ENCODE measurements at places on chromosomes 16 and 17. TPM values are rescaled to one million over a fixed set of nuclear protein-coding genes. Genes with fewer than 3 reads are reported as not detected.

The CCL17 gene
- polyA plus RNA-seq: not detected

The TNP2 gene
- not detected for polyA plus RNA-seq

The CACNG3 gene
- polyA plus RNA-seq: not detected

The CNTROB gene
- polyA plus RNA-seq: 23.5 TPM

The KCTD2 gene
- 16.0 TPM for polyA plus RNA-seq

The ABCC1 gene
- 14.2 TPM for polyA plus RNA-seq

The NPIPA7 gene
- 2.5 TPM for polyA plus RNA-seq

DNA sequence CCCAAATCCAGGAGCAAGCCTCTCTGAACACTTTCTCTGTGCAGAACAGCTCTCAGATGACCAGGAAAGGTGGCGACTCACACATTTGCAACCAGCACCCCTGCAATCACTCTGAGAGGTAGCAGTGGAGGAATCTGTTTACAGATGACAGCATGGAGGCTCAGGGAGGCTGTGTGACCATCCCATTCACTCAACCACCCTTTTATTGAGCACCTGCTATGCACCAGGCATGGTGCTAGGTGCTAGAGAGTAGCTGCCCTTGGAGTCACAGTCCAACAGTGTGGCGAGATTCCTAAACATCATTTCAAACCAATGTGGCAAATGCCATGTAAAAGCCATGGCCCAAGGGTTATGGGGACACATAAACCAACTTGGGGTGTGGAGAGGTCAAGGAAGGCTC, 1.5 kb upstream of the ITGB4 start:
- no peak for DNase-seq

DNA sequence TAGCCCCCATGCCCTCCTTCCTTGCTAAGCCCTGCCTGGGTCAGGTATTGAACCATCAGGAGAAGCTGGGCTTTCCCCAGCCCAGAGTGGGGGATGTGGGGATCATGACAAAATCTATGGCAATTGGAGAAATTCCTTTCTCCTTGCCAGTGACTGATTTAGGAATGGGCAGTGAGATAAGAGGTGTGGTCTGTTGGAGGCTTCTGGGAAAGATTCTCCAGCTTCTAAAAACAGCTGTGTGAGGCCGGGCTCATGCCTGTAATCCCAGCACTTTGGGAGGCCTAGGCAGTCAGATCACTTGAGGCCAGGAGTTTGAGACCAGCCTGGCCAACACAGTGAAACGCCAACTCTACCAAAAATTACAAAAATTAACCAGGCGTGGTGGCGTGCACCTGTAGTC, 69.1 kb downstream of the SRCIN1 start:
- DNase-seq: no peak

DNA sequence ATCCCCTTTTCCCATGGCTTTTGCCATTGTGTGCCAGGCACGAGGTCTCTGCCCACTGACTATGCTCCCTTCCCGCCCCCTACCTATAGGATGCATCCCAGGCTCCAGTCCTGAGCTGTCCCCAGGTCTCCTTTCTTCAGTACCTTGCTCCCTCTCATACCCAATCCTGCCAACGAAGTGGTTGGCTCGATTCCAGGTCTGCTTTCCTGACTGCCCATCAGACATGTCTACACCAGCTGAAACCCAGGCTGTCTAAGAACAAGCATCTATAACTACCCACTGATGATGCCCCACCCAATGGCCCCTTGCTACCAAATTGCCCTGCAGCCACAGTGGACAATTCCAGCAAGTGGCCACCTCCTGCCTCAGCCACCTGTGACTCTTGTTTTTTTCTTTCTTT, 479.1 kb downstream of the SOX9 start:
- DNase-seq: no peak

GRCh38 chr17:6413065-6413464, 21.9 kb downstream of the AIPL1 start:
- peak; percentile 11 for DNase-seq

GRCh38 chr17:81385320-81386111, 9.7 kb upstream of the BAHCC1 start:
- DNase-seq: no peak

DNA sequence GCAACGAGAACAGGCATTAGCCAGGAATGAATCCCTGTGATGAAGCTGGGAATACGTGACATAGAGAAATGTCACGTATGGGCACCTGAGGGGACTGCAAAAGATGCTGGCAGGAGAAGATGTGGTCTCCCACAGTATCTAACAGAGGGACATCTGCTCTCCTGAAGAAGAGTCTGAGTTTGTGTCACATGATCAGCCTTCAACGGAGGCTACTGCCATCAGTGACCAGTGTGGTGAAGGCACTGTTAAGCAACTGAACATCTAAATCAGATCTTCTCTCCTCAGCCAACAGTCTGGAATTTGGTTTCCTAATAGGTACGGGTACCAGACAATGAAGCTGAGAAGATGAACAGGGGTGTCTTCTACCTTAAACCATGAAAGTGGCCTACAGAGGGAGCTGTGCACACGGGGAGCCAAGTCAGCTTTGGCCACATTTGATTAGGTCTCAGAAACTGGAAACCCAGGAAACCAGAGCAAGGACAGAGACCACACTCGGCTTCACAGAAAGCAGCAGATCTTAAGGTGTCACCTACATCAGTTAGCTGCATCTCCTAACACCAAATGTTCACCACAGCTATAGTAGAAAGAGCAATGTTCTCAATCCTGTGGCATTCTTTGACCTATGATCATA, 41.8 kb downstream of the BRD7 start:
- DNase-seq: no peak

DNA sequence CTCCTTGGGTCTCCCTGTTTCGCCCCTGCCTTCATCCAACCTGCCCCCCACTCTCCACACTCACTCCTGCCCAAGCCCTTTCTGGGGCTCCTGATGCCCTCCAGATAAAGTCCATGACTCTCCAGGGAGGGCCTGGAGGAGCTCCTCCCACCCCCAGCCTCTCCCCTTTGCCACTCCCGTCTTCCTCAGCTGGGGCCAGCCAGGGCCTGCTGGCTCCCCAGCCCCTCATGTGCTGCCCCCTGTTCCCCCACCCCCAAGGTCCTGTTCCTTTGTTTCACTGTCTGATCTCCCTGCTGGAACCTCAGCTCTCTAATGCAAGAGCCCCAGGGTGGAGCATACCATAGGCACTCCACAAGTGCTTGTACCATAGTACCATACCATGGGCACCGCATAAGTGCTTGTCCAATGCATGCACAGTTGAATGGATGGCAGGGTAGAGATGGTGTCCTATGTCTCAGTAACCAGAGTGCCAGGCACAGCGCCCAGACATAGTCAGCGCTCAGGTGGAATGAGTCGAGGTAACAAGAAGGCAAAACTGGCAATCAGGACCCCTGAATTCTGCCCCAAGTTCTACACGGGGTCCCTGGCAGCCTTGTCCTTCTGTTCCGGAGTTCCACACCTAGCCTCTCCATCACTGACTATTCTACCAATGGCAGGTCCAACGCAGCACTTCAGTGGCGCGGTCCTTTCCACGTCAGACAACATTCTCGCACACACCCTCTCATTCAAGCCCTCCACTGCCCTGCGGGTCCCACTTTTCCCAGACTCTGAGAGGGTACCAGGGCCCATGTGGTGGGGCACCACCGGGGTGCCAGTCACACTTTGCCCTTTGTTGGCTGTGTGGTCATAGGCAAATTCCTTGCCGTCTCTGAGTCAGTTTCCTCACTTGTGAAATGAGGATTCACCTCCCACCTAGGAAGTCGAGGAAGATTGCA, 1.4 kb downstream of the PLCD3 start:
- DNase-seq: no peak

DNA sequence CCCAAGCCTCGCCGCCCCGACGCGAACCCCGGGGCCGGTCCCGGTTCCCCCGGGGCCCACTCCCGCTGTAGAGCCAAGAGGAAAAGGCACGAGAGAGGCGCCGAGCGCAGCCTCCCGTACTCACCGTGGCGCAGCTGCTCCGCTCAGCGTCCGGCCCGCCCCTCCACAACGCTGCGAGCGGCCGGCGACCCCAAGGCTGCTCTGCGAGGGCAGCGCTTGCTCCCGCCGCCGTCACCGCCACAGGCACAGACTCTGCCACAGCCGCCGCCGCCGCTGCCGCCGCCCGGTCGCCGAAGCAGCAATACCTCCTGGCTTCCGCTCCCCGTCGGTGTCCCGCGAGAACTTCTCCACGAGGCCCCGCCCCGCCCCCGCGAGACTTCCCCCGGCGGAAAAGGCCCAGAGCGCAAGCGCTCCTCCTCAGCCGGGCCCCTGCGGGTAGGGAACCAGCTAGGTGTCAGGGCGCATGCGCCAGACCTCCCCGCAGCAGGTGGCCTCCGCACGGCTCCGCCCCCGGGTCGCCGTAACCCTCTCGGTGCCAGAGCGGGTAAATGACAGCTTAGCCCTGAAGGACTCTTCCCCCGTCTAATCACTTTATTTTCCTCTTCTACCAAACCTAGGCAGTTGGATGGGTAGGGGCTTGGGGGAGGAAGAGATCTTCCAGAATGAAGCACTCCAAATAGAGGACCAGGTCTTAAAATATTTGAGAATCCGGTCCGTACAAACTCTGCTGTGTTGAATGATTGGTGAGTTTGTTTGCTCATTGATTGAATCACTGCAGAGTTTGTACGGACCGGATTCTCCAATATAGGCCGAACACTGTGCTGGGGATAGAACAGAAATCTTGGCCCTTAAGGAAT, at the start of gene GRB2:
TSS of gene GRB2 (minus strand) at position 314 of the 857 bp plus-strand sequence. CDS start 12,050 bp downstream, outside the sequence.
- DNase-seq: peak; percentile 100

DNA sequence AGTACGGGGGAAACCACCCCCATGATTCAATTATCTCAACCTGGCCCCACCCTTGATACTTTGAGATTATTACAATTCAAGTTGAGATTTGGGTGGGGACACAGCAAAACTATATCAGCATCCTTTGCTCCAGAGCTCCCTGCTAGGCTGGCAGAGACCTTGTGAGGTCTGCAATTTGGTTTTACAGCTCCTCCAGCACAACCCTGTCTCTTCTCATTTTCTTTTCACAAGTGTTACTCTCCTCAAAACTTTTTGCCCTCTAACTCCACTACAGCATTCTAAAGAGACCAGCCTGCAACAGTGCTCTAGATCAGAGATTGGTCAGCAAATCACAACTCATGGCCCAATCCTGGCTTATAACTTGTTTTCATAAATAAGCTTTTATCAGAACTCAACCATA, 114.0 kb downstream of the USP31 start:
- DNase-seq: no peak

GRCh38 chr17:9444687-9445086, 130.9 kb downstream of the STX8 start:
- DNase-seq: no peak

DNA sequence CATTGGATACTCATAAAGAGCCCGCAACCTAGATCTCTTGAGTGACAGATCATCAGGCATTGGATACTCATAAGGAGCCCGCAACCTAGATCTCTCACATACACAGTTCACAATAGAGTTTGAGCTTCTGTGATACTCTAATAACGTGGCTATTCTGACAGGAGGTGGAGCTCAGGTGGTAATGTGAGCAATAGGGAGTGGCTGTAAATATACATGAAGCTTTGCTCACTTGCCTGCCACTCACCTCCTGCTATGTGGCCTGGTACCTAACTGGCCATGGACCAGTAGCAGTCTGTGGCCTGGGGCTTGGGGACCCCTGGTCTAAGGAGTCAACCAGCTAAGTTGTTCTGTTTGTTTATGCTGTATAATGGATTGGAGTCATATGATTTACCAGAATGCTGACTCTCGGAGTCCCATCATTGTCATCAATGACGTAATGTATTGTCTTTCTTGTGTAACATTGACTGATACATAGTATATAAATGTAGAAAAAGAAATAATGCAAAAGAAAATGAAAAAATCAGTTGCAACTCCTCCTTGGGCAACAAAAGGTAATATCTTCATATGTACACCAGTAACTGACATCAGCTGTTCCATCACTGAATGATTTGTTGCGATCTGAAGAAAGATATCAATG, 17.5 kb downstream of the ABCA9 start:
- no peak for DNase-seq

DNA sequence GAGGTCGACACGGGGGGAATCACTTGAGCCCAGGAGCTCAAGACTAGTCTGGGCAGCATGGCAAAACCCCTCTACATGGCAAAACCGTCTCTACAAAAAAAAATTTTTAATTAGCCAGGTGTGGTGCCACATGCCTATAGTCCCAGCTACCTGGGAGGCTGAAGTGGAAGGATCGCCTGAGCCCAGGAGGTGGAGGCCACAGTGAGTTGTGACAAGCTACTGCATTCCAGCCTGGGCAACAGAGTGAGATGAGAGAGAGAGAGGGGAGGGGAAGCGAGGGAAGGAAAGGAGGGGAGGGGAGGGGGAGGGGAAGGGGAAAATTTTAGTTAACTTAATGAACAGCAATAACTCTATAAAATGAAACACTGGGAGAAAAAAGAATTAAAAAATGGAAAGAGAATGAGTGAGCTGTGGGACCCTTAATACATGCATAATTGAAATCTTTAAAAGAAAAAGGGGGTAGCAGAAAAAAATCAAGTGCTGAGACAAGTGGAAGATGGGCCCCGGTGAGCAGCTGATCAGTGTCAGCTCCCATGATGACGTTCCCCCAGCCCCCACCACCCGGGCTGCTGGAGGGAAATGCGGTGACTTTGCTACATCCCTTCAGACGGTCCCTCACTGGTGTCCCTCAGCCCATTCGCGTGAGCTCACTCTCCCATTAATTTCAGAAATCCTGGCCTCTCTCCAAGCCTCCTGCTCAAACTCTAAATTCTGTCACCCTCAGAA, 2.7 kb downstream of the ASGR2 start:
- DNase-seq: no peak

GRCh38 chr16:12245088-12245920, 268.8 kb downstream of the SNX29 start:
- DNase-seq: no peak

GRCh38 chr16:85564277-85565051, 48.7 kb upstream of the GSE1 start:
- peak; percentile 81 for DNase-seq

- no peak for DNase-seq
Measured at GRCh38 chr16:15873301-15873700, 15.1 kb downstream of the CEP20 start.

DNA sequence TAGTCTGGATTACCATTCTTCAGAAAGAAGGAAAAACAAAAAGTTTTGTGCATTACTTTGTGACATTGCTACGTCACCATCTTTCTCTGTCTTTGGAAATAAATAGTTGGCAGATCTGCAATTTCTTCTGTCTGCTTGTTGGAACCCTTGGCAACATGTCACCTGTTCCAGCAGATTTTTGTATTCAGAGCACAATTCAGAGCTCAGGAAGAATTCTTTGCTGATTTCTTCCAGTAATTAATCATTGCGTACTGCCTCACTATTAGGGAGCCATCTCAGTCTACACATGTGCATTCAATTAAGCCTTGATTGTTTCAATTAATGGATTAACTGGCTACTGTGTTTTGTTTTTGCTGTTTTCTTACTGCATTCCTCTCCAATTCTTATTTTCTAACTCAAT, 467.2 kb downstream of the CDH8 start:
- no peak for DNase-seq

DNA sequence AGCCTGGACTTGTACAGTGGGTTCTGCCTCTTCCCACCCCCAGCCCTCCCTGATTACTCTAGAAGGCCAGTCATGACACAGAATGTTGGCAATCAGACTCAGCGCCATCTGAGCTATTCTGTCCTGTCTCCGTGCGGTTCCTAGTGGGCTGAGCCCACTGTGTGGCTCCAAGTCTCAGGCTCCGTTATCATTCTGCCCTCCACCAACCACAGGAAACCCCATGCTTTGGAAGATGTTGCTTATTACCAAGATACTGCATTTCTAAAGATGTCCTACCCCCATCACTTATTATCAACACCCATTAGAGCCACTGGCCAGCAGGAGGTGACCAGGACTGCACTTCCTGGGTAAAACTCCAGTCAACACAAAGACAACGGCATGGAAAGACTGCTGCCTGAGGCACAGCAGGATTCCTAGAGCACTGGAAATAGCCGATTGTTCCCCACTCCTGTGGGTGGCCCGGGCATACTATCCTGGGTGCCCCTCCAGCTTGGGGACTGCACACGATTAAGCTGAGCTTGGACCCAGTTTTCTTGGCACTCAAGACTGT, 133.6 kb downstream of the AATF start:
- no peak for DNase-seq

Data from K562 (cell line).